ENCODE measurements at places on chromosomes 4 and X.

DNA sequence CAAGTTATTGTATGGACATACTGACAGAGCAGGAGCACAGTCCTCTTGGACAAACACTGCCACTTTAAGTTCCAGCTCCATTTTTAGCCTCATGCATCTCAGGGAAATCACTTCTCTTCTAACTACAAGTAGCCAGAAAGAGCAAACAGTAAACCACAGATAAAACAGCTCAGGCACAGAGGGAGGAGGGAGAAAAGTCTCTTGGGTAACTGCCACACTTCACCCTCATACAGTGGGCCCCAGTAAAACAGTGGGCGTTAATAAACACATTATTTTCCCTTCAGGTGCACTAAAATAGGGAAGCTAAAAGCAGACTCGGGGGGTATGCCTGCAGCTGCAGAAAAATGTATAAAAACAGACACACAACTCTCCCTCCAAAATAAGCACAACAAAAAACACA is 21.6 kb downstream of the CD38 start:
- no peak for DNase-seq

GRCh38 chrX:33831211-33831610 is 300.9 kb downstream of the FAM47A start:
- DNase-seq, result no peak

DNA sequence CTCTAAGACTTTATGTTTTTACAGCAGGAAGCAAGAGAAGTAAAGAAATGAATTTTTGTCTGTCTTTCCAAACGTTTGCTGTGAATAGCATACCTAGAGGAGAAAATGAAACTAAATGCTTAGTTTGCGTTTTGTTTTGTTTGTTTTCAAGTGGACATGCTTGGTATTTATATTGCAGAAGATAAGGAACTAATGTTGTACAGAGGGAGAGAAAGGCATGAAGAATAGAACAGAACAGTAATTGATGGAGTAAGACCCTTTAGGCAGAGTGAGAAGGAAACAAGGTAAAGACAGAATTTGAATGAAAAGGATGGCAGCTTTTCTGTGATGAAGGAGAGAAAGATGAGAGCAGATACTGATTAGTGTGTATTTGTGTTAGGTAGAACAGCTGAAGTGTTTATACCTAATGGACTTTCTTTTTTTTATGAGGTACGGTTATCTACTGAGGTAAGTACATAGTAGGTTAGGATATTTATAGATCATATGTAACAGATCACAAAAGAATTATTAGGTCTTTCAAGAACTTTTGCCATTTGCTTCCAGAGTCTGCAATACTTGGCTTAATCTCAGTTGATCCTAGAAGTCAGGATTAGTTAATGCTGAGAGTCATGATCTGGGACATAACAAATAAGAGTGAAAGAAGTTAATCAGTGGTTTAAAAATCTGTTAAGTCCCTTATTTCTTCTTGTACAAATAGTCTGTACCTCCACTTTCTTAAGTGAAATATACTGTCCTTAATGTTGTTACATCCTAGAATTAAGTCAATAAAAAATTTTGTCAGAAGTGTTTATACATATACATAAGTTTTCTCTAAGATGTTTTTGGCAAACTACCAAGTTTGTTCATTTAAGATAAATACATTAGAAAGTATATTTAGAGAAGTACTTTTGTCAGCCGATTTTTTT is 36.8 kb downstream of the FABP2 start:
- DNase-seq, result no peak

- DNase-seq, result no peak
Observed at GRCh38 chr4:15811703-15812337, 33.7 kb downstream of the CD38 start.

DNA sequence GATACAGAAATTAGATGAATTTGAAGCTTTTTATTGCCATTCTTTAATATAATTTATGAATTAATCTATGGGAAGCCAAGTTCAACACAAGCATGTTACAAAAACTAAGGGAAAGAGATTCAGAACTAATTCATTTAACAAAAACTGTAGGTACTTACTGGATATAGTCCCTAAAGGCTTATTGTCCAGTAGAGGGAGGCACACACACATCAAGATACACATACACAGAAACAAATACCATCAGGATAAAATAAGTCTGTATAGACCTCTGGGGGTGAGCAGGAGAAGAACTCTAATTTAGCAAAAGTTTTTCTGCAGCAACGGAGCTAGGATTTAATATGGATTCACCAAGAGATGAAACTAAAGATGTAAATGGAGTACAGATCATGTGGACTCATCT is 83.0 kb upstream of the IL13RA1 start:
- DNase-seq, result no peak

GRCh38 chr4:109616243-109616642 is 56.2 kb downstream of the MCUB start:
- no peak for DNase-seq

DNA sequence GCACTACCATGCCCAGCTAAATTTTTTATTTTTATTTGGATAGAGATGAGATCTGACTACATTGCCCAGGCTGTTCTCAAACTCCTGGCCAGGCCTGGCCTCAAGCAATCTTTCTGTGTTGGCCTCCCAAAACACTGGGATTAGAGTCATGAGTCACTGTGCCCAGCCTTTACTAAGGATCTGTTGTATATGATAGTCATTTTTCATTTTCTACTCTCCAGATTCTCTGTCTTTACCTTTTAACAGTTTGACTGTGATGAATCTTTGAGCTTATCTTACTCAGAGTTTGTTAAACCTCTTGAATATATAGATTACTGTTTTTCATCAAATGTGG is 161.8 kb downstream of the FNIP2 start:
- DNase-seq, result no peak

DNA sequence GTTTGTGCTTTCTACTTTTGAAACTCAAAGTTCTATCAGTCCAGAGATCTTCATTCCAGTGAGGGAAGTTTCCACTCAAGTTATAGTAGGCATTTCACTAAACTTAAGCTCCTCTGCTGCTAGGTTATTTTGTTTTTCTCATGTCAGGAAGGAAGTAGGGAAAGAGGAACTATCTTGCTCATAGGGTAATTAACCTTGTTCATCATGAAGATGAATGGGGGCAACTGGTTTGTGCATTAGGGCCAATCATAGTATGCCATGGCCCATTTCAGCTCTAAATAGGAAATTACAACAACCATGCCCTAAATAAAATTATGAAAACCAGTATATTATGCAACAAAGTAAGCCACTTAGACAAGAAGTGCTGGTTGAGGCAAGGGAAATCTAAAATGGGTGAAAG is 804.7 kb upstream of the NDST4 start:
- no peak for DNase-seq

DNA sequence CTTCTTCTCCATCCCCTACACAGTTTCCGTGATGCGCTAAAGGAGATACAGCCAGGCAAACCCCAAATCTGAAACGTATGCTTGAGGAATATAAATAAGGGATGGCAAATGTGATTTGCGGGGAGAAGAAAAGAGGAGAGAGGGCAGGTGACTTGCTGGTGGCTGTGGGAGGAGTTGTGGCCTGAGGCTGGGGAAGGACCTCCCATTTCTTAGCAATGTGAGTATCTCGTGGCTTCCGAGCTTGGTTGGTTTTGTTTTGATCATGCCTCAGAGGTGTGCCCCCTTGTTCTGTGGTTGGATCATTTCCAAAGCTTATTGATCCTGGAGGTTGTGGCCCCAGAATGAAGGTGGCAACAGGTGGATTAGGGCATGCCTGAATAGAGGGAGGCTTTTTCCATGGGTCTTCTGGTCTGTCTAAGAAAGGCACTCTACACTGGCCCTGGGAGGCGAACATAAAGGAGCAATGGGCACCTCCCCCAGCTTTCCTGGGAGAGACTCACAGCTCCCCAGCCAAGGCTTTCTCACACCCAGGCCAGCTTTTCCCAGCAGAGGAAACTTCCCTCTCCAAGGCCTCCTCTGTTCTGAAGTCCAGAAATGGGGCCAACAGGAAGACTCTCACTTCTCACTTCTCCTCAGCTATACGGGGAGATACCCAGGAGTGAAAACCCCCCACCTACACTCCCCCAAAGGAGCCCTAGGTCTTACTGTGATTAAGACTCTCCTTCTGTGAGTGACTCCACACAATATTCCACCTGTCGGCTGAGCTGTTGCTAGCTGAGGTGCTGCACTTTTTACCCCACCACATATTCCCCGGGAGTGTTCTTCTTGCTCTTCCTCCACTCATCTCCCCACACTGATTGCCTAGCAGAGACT is 40.0 kb downstream of the C4orf51 start:
- DNase-seq, result no peak

DNA sequence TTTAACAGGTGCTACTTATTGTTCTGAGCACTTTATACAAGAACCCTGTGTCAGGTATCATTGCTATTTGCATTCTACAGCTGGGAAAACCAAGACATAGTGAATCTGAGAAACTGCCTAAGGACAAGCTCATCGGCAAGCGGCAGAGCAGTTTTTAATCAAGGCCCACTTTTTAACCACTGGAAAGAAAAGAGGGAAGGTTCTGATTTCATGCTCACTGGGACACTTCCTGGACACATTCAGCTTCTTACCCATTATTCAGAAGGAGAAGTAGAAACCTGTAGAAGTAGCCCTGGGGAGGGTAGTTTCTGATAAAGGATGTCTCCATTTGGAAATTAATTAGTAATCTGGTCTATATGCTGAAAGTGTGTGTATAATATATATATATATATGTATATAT is 2.5 kb upstream of the LNX1 start:
- DNase-seq, result no peak

GRCh38 chrX:10636337-10636736 is 16.0 kb upstream of the MID1 start:
- peak; percentile 35 for DNase-seq

DNA sequence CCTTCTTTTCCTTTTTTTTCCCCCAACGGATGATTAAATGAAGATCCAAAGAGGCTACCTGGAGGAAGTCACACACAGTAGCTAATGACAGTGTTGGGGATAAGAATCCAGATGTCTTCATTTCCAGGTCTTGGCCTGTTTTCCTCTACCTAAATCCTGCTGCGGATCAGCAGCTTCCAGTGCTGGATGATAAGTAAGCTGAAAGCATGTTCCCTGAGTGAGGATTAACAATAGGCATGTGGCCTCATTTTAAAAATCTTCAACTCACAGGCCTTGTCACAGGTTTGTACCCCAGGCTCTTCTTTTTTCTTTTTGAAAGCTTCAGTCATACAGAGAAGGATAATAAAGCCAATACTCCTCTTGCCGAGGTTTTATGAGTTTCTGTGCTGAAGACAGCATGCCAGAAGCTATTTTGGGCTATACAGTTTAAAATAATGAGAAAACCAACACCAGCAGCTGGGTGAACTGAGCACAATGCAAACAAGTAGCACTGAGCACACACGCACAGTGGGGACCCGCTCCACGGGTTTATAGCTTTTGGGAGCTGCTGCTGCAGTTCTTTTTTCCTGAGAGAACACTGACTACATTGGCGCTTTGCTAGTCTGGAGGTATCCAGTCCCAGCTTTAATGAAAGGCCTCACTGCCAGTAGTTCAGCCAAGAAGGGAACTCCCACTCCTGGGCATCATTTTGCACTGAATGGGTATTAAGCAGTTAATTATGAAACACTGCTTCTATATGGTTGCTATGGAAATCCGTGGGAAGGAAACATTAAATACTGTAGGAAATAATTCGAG is 184.2 kb upstream of the CTSO start:
- no peak for DNase-seq

DNA sequence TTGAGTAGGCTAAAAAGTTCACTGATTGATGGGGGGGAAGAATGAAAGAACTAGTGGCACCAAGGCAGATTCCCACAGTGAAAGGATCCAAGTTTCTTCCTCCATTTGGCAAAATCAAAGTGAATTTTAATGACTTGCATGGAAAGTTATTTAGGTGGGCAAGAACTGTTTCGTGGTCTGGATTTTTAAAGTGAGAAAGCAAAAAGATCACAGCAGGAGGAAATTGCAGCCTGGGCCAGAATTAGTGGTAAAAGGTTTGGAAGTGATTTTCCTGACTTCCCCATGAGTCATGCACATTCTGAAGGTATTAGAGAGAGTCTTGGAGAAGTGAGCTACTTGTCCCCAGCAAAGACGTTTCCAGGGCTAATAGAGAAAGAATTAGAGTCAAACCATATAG is 207.8 kb downstream of the ANTXR2 start:
- DNase-seq, result no peak

- DNase-seq, result no peak
Observed at GRCh38 chr4:17480955-17481354, 30.9 kb downstream of the QDPR start.

DNA sequence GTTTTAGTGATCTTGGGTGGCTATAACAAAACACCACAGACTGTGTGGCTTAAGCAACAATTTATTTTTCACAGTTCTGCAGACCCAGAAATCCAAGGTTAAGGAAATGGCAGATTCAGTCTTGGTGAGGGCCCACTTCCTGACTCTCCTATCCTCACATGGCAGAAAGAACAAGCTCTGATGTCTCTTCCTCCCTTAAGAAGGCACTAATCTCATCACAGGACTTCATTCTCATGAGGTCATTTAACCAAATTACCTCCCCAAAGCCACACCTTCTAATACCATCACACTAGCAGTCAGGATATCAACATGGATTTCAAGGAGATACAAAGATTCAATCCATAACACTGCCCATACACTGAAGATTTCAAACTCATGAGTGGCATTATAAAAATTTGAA is 350.3 kb downstream of the GRID2 start:
- no peak for DNase-seq

DNA sequence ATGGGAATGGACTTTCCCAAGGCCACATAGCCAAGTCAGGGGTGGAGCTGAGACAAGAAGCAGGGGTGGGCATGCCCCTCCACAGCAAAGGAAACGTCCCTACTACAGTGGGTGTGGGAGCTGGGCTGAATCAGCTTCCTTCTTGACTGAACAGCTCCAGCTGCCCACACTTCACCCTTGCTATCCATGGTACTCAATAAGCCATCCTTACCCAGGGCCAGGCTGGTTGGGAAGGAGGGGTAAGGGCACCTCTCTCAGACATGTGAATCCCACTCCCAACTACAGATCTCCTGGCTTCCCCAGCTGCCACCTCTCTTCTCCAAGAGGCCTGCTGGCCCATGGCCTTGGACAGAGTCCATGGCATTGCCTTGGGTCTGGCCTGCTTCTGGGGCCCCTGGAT is 21.0 kb downstream of the LAS1L start:
- no peak for DNase-seq

DNA sequence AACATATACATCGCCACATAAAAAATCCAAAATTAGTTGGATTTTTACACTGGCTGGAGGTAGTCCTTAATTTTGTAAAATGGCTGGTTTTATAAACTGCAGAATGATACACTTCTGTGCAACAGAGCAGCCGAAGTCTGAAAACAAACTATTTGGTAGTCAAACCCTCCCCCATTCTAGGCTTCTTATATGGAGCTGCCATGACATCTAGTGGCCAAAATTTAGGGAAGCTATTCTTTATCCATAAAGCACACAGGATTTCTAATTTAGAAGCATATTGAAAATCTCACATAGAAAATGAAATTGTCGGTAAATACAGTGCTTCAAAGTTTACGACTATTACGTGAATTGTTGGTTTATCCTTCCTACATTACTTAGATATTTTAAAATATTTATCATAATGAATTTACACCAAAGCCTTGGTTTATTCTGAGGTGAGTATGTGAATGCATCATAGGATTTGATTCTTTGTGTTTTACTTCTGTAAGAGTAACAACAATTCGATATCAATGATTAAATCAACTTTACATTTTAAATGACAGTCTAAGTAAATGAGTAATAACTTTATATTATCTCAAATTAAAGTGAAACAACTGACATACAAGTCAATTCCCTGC is 113.4 kb upstream of the FAM241A start:
- no peak for DNase-seq

All from GOT3 (cell line).